ENCODE measurements at places on chromosomes 12 and 14.
A peak's percentile ranks its signal among the peaks of the same experiment; 100 is the strongest.

- no peak for DNase-seq
Observed at GRCh38 chr12:103387385-103387784, 108.4 kb downstream of the C12orf42 start.

DNA sequence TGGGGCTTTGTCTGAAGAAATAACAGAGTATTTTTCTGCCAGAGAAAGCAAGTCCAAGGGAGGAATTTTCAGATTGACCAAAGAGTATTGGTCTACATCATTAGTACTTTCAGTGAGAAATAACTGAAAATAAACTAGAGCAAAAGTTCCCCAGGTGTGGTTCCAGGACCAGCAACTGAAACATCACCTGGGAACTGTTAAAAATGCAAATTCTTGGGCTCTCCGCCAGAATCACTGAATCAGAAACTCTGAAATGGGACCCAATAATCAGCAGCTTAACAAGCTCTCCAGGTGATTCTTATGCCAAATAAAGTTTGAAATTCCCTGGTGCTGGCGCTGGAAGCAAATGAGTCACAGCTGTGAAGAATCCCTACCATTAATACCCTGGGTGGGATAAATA lies 52.1 kb downstream of the EIF2S3B start:
- DNase-seq: no peak

DNA sequence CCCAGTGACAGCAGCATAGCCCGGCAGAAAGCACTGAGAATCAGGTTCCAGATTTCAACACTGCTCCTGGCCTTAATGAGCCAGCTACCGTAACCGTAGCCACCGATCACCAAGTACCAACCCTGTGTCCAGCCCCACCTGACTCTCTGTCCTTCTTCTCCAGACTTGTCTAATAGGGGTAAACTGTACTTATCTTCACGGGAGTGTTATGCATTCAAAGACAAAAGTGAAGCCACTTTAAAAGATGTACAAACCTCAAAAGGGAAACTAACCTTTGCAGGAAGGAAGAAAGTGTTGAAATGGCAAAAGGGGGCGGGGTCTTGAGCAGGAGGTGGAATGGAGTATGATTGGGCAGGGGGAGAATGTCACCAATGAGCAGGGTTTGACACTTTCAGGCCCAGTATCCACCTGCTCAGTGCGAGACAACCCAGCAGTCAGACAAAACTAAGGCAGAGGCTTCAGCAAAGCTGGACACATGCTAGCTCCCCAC lies 226.1 kb downstream of the CHST11 start:
- DNase-seq: peak; percentile 84

DNA sequence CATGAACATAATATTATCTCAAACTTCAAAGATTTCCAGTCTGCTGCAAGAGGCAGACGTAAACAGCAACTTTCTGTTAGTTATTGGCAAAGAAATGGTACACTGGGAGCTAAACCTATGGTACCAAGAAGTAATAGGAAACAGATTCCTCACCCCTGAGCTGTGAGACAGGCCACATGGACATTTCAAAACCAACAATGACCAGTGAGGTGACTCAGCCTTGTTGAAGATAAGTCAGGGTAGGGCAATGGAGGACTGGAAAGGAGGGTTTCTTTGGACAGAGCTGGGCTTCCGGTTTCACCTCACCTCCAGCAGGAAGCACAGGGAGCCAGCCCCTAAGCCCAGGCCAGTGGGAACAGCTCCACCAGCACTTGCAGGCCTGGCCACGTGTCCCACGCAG lies 1320.5 kb downstream of the AACS start:
- no peak for DNase-seq

- no peak for DNase-seq
Observed at GRCh38 chr12:47763481-47764346, 5.0 kb upstream of the RAPGEF3 start.

GRCh38 chr12:3527181-3527580 lies 36.2 kb downstream of the PRMT8 start:
- DNase-seq: no peak

- no peak for DNase-seq
Observed at GRCh38 chr14:36510874-36511273, 9.2 kb downstream of the NKX2-1 start.

DNA sequence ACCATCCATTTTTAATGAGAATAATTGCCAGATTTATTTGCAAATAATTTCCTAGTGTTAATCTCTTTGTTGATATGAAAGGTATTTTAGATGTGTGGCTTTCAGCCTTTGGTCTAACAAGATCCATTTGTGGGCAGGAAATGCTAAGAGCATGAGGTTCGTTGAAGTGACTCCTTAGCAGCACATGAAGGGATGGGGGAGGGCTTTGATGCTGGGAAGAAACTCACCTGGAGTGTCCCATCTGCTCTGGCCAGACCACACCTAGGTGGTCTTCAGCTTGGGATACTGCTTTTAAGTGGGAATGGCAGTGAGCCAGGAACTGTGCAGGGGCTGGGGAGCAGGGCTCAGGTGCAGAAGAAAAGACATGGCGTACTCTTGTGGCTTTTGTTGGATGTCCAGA lies 13.6 kb downstream of the SFSWAP start:
- DNase-seq: no peak

GRCh38 chr12:71128191-71128788 lies 29.5 kb downstream of the TSPAN8 start:
- no peak for DNase-seq

Measured in CD4-positive, alpha-beta T cell treated with Interleukin-4 for 1 hour (primary cell).